Renal cortex interstitium (tissue), 15 donors: ENCODE measurements at places on chromosomes 3 and 15.

GRCh38 chr15:83881156-83881555 lies 227.2 kb downstream of the ADAMTSL3 start:
- DNase-seq: no peak

GRCh38 chr3:112744825-112745566 lies 101.7 kb downstream of the CD200R1L start:
- no peak for DNase-seq

DNA sequence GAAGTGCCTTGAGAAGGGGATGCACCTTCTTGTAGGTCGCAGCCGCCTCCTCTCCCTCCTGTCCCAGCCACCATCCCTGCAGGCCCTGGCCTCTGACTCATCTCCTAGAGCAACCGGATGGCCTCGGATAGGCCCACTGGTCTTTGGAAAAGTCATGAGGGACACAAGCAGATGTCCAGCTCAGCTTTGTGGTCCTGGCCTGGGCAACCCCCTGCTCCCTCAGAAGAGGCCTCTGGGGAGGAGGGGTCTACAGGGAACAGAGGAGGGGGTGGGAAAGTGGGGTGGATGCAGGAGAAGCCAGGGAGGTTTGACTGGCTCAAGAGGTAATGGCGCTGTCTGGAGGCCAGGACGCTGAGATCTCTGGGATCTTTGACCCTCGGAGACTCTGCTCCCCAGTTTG lies 259.2 kb upstream of the TLE3 start:
- no peak for DNase-seq

DNA sequence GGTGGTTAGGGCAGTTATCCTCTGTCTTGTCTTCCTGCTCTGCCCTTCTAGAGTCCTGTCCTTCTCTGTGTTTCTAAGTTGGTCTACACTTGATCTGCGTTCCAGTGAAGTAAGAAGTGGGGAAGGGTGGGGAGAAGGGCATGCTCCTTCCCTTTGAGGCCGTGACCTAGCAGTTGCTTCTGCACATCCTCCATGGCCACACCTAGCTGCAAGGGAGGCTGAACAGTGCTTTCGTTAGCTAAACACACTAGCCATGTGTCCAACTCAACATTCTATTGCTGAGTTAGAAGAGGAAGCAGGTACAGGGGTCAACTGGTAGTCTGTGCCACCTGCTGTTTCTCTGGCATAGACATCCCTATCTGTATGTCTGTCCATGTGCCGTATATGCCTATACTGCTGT lies 94.5 kb downstream of the LARS2 start:
- no peak for DNase-seq

- DNase-seq: peak; percentile 50
These were observed 34.7 kb downstream of the RPL22L1 start for GRCh38 chr3:170835336-170835735.

DNA sequence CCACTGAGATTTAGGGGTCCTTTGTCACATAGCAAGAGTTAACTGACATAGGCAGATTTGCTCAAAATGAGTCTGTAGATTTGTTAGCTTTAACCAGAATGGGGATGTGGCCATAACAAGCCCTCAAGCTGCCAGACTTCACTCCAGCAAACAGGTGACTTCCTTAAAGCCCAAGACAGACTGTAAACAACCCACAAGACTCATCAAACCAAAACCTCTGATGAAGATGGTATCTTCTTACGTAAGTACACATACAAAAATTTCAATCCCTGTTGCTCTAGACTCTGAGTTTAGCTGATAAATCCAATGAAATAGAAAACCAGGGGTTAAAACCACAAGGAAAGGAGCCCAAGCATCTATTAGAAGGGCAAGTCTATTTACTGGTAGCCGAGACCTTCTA lies 18.2 kb upstream of the ZBTB20 start:
- no peak for DNase-seq

DNA sequence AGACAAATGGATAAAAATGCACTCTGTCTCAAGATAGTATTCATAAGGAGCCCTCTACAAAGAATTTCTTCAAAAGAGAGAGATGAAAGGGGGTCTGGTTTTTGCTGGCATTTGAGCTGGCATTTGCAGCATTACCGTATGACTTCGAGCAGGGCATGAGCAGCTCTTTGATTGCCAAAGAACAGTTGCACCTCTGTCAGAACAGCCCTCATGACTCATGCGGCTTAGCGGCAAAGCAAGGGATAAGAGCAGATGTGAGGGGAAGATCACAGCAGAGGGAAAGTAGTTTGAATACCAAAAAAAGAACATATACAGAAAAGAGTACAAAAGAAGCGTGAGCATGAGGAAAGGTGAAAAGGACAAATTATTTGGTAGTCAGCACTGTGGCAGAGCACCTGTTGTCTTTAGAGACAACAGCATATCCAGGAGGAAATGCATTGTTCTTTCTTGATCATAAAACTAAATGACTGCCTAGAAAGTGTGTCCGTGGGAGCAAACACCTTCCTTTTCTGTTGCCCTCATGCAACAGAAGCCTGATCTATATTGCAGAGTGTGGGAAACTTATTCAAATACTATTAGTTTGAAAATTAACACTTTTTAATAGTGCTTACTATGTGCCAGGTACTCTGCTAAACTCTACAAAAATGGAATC lies 80.5 kb upstream of the SLC24A5 start:
- DNase-seq: no peak

GRCh38 chr3:62175161-62175560 lies 198.2 kb downstream of the FEZF2 start:
- DNase-seq: no peak

DNA sequence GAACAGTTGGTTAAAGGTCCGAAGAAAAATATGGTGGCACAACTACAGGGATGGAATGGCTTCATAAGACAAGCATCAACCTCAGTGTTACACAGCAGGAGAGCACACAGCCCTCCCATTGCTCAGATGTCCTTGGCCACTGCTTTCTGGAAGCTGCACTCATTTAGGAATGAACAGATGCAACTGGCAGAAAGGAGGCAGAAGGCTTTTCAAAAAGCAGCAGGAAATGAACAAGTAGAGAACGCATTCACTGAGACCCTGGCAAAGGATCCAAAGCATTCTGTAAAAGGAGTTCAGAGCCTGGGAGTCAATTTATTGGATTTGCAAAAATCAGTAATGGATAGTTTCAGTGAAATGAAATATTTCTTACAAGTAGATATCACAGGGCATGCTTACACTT lies 101.1 kb downstream of the PDZRN3 start:
- no peak for DNase-seq

GRCh38 chr3:132311841-132312240 lies 5.4 kb upstream of the ACP3 start:
- DNase-seq: no peak

DNA sequence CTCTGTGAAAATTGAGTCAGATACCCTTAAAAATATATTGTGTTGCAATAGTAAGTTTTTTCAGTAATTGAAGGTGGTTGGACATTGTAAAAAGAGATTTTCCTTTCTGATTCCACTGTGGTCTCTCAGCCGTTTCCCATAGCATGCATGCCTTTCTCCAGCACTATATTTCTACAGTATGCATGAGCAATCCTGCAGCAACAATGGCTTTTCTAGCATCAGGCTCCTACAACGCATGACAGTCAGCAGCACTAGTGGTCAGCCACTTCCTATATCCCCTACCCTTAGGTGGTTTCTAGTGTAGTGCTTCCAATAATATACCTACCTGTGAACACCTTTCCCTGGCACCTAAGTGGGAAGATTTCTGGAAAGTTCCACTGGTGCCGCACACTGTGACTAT lies 55.4 kb upstream of the SNRPN start:
- DNase-seq: no peak

DNA sequence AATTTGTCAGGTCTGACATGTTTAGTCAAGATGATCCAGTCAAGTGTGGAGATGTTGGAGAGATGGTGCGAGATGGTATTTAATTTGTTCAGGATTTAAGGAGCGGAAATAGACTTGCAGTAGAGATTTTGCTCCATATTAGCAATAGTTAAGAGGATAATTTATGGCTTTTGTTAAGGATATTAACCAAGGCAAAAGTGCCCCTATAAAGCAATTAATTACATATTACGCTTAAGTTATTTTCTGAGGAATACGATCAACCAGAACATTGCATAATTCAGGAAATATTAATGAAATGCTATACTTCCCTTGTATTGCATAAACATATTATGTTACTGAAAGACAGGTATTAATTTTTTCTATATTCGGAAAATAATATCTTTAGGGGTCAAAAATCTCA lies 83.9 kb downstream of the ZIC1 start:
- DNase-seq: no peak

DNA sequence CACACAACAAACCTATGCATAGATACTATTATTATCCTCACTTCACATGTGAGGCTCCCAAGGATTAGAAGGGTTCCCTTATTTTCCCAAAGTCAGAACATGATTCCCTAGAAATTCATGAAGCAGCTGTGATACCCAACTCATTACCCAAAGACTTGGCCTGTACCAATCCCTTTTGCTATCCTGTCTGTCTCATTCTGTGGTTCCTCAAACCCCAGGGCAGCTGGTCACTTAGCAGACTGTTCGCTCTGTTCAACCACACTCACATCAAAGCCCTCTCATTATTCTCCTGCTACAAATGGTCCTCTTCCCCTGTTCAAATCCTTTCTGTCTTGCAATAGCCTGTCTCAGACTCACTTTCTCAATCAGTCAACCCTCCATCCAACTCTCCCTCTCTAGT lies 154.3 kb upstream of the TRIM42 start:
- no peak for DNase-seq

DNA sequence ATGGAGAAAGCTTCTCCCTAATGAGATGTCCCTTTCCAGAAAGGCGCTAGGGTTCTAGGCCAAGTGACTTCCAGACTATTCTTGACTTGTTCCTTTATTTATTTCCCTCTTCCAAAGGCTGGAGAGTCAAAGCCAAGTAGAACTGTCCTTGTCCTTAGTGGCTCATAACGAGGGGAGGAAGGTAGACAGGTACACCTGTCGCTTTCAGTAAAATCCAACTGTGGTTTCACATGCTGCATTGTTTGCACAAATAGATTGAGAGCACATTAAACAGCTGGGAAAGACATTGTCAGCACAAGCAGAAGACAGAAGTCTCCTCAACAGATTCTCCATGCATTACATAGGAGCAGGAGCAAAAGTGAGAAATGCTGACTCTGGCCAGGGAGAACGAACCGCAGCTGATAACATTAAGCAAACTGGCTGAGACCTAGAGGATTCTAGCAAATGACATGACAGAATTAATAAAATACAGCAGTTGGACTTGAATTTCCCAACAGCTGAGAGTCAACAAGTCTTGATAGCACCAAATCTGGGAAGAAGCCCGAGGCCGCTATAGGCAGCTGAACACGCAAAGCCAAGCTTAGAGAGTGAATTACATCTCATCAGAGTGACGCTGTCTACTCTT lies 227.7 kb downstream of the TLE3 start:
- DNase-seq: no peak

GRCh38 chr15:67501177-67501835 lies 19.6 kb upstream of the C15orf61 start:
- no peak for DNase-seq

GRCh38 chr3:196220991-196221390 lies 4.7 kb downstream of the SLC51A start:
- DNase-seq: no peak

- no peak for DNase-seq
These were observed 38.4 kb upstream of the NEDD4 start for GRCh38 chr15:56031836-56032235.

GRCh38 chr3:43852066-43852465 lies 161.3 kb downstream of the ABHD5 start:
- no peak for DNase-seq

GRCh38 chr3:56822501-56822900 lies 20.8 kb upstream of the ARHGEF3 start:
- DNase-seq: no peak

- DNase-seq: no peak
These were observed 55.0 kb downstream of the LRRC49 start for GRCh38 chr15:70947351-70948335.

GRCh38 chr3:57059411-57059810 lies 1.1 kb upstream of the SPATA12 start:
- DNase-seq: no peak

DNA sequence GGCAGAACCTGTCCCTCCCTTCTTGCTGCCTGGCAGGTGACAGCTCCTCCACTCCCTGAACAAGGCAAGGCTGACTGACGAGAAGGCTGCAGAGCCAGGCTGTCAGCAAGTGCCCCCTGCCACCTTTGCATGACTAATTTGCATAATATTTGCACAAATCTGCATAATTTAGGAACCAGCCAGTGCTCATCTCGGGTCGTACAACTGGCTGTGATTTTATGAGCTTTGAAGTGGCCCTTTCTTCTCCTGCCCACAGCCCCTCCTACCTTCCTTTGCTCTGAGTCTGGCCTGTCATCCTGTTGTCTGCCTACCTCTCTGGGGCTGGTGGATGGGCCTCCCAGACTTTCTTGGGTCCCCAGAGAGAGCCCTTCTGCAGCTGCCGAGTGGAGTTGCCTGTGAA lies 58.9 kb downstream of the LINGO1 start:
- DNase-seq: no peak

DNA sequence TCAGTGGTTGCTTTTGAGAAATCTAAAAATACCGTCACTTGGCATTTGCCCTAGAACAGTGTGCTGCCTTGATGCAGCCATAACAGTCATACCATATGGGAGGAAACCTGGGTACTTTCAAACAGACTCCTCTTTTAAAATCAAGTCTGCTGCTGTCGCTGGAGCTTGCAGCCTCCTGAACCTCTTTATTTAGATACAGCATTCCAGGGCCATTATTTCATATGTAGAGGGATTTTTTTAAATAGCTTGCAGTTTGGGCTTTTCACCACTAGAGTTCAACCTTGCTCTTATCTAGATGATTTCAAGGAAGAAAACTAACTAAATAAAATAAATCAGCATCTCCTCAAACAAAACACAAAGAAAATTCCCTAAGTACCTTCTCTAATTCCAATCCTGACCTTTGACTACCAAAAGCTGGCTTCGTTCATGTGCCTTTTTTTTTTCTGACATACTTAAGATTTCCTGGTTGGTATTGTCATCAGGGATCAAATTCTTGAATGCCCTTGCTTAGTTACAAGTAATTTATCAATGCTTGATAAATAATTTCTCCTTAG lies 111.6 kb downstream of the KBTBD8 start:
- DNase-seq: peak; percentile 26

DNA sequence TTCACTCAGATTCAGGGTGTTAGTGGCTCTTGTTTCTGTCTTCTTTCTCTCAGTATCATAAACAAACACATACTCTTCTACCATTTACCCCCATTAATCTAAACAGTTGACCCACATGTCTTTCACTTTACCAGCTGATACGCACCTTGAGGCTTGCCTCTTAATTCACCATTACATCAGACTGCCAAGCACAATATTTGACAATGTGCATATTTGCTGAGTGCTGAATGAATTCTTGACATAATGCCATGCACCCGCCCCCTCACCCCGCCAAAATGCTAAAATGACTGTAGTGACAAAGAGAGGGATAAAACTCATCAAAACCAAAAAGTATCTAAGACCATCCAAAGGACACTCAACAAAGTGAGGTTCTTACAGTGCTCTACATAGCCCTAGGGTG lies 57.4 kb downstream of the NGLY1 start:
- no peak for DNase-seq

DNA sequence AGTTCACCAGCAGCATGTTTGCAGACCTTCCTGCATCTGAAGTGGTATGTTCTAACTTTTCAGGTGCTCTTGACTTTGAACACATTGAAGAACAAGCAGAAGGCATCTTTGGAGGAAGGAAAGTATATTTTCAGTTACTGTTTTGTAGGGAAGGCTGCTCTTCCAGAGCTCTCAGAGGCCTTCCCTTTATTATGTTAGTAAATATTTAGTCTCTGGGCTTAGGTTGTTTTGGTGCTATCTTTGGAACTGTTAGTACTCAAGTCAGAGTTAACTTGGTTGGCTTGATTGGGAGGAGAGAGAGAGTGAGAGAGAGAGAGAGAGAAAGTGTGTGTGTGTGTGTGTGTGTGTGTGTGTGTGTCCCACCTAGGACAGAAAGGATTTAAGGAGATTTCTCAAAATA lies 188.2 kb downstream of the ITPR1 start:
- DNase-seq: no peak
